KBM-7 (cell line): ENCODE measurements at places on chromosomes 6 and 20.

- DNase-seq: no peak
Observed at GRCh38 chr6:56490993-56491392, 151.7 kb downstream of the DST start.

DNA sequence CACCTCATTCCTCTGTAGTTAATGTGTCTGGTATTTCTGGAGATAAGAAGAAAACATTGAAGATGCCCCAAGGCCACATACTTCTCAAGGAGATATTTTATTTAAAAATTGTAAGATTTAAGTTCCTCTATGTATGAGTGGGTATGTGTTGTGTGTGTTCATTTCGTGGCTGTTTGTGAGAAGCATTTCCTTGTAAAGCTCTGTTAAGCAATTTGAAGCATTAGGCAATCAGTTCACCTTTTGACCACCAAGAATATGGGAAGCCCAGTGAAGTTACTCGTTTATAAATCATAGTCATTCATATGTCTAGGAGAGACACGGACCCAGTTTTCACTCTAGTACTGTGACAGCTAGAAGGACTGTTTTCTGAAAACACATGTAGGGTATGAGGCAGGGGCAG is 717.6 kb upstream of the MAP3K7 start:
- no peak for DNase-seq

DNA sequence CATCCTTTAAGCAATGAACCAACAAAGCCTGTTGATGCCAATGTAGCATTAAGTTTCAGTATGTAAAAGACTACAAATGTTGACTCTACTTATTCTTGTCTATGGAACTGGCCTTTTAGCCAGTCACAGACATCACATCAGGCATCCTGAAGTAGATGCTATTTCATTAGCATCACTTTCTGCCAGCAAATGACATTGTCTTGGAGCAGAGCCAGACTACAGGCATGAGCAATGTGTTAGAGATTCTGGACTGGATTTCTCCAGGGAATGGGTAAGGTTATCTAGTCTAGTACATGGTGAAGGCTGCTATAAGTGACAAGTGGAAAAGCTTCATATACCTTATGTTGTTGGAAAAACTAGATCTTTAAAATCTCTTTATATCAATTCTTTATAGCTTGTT is 142.9 kb downstream of the ADGRB3 start:
- no peak for DNase-seq

GRCh38 chr6:108002365-108003221 is 44.6 kb upstream of the SEC63 start:
- DNase-seq: no peak

DNA sequence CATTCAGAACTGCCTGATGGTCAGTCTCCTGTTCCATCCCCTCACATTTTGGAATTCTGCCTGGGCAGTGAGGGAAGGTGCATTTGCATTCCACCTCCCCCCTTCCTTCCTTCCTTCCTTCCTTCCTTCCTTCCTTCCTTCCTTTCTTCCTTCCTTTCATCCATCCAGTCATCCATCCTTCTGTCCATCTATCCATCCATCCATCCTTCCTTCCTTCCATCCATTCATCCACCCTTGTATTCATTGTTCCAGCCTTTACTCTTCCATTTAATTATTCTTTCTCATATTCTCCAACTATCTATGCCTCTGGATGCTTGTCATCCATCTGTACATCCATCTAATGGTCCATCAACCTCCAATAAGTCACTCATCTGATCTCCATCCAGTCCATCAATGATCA is 14.0 kb downstream of the PCK1 start:
- DNase-seq: no peak

DNA sequence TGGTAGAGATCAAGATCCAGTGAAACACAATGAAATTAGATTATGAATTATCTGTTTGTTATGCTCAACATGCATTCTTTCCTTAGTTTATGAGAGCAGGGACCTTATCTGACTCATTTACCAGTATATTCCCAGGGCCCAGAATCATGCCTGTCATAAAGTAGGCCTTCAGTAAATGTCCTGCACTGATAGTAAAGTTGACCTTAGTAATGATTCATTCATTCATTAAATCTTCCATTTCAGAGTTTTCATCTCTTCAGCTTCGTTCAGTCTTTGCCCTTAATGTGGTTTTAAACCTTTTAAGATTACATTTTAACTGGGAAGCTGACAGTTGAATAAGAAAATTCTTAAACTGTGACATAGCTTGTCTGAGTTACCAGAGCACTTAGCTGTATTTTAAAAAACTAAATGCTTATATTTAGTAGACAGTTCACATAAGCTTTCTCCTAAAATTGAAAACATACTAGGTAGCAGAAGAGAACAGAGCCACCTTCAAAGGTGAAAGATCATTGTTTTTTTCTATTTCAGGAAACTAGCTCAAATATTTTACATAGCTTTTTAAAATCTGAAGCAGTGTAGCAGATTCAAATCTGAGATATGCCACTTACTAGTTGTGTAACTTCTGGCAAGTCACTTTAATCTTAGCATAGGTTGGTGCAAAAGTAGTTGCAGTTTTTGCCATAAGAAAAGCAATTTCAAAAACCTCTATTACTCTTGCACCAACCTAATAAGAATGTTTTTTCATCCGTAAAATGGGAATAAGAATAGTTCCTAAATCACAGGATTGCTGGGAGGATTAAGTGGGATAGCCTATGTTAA is 41.4 kb downstream of the MCM8 start:
- DNase-seq: no peak

DNA sequence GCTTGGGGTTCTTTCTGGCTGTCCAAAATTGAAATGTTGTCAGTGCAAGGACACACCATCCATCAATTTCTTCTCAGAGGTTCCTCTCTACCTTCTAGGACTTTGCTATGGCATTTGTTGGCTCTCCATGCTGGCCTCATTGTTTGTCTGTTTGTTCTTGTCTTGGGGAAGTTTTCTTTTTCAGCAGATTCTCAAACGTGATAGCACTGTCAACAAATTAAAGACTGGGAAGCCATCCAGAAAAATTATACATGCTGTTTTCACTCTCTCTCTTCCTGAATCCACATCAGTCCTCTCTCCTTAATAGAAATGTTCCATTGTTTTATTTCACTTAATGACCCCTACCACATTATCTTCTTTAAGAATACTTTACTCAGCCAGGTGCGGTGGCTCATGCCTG is 130.4 kb downstream of the PCSK2 start:
- no peak for DNase-seq

- DNase-seq: no peak
Observed at GRCh38 chr6:48994811-48995210, 468.2 kb downstream of the MMUT start.

DNA sequence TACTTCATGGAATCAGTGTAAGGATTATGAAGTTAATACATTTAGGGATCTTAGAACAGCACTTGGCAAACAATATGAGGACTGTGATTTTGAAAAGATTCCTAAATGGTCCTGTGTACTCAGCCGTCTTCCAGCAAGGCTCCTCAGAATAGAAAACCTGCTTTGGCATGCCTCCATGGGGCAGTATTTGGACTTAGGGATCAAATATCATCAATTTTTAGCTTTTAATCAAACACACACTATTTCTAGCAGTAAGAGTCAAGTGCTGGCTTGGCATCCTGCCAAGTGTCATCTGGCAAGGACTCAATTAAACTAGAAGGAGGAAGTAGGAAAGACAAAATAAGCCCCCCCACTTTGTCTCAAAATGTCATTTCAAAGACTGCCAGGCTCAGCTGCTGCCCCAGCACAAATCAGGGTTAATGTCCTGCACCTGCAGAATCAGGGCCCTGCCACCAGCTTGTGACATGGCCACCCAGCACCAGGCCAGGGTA is 40.8 kb downstream of the IYD start:
- peak; percentile 64 for DNase-seq

GRCh38 chr20:41738604-41739206 is 120.5 kb upstream of the CHD6 start:
- DNase-seq: peak; percentile 59

DNA sequence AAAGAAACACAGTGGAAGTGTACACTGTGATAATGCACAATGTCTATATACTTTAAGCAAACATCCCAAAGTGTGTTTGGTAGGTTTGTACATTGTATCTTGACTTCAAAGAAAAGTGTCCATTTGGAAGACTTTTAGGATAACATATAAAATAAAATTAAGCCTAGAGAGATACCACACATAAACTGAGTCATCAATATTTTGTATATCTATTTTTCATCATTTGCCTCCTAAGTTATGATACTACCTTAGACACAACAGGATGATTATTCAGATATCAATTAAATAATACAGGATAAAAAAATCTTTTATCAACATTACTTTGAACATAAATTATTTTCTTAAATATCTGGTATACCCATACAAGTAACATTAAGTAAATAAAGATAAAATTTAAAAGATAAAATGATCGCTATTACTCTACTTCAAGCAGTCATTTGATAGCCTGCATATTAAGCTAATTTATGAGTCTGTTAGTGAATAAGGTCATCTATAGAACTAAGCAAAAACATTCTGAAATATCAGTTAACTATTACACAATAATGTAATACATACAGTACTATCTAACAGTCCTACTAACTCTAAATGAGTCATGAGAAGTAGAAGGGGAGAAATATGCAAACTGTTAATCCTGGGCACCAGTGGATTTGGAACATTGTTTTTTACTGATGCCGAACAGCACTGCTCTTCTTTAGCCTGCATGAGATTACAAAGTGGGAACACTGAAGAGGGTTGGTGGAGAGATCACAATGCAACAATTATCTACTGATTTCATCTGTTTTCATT is 158.4 kb upstream of the SIM1 start:
- DNase-seq: no peak

- no peak for DNase-seq
Observed at GRCh38 chr20:52540509-52540908, 348.9 kb upstream of the ZFP64 start.

- no peak for DNase-seq
Observed at GRCh38 chr6:44388887-44389286, 1.4 kb downstream of the CDC5L start.

DNA sequence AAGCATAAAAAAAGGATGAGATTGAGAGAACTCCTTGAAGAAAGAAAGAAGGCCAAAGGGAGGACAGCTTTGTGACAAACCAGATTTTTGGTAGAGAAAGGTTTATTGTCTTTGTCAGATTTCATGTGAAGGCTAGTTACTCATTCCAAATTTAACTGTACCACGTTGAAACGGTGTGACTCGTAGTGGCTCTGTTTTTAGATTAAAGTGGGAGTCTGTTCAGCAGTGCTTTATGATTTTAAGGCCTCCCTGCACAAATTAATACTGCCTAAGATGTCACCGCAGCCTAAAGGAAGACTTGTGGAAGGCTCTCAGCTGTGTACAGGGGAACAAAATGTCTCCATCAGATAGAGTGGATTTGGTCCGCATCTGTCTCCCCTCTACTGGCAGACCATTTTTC is 35.9 kb downstream of the CDC40 start:
- DNase-seq: no peak

DNA sequence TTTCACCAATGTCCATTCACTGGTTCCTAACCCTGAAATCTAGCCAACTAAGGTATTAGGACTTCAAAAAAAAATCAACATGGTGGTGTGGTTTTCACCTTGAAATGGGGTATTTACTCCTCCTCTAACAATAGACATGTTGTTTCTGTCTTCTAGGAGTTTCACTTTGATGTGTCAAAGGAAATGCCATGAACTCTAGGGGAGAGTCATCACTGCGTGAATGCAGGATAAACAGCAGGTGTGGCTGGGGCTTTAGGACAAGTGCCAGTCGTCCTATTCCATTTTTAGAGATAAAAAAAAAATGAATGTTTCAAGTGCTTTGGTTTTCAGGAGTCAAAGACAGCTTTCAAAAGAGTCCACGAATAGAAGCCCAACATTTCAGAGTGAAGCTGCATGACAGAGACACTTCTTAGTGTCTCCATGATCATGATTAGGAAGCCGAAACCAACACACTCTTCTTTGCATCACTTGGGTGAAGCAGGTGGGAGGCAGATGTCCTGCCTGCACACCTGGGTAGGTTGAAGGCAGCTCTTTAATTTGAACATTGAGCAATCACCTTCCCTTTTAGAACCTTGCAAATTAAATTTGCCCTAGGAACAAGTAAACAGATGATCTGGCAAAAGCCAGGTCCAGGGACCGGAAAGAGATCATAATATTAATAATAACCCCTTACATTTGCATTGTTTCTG is 328.5 kb upstream of the PRDM1 start:
- DNase-seq: no peak

GRCh38 chr6:44263354-44264100 is 1.8 kb downstream of the NFKBIE start:
- DNase-seq: peak; percentile 57

- no peak for DNase-seq
Observed at GRCh38 chr6:116925088-116925794, 48.2 kb downstream of the RFX6 start.

DNA sequence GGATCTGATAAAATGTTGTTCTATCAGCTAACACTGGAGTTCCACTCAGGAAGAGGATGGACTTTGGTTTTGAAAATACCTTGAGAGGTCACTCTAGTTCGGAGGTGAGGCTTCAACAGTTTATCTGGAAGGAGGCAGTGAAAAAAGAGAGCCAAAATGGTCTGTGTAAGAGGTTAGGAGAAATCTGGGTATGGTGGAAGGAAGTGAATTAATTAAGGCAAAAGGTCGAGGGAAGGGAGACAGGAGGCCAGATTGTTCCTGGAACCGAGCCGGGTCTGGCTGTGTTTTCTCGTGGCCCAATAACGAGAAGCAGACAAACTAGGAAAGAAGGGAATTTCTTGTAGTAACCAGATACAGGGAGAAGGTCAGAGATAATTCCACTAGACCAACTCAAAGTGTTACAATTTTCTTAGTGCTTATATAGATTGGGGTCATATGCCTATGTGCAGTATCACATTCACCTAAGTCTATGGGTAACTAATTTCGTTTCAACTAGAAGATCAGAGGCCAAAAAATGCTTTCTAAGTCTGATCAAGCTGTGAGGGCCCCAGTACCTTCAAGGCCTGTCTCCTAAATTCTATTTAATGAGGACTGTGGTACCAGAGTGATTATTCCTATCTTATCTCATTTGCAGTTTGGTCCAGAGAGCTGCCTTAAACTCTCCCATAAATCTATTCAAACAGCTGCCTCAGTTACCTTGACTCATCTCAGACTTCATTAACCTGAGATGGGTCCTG is 96.0 kb upstream of the SNX9 start:
- no peak for DNase-seq

GRCh38 chr20:1301031-1301529 is 27.9 kb downstream of the SDCBP2 start:
- peak; percentile 61 for DNase-seq

DNA sequence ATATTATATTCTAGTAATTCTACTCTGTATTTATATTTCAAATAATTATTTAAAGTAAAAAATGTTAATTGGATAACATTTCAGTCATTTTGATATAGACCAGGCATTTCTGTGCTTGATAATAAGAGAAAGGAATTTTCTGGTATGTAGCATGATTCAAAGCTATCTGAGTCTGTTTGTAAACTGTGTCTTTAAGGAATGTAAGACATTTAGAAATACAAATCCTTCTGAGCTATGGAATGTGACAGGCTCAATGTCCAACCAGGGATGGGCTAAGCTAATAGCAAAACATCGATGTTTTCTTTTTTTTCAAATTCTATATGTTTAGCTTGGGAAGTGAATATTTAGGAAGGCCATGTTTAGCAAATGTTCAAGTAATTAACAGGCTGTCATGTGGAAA is 41.5 kb upstream of the FAM83B start:
- DNase-seq: no peak

GRCh38 chr6:29792123-29793035 is 35.2 kb upstream of the HLA-G start:
- no peak for DNase-seq
